ENCODE measurements at places on chromosomes 13 and 19.

DNA sequence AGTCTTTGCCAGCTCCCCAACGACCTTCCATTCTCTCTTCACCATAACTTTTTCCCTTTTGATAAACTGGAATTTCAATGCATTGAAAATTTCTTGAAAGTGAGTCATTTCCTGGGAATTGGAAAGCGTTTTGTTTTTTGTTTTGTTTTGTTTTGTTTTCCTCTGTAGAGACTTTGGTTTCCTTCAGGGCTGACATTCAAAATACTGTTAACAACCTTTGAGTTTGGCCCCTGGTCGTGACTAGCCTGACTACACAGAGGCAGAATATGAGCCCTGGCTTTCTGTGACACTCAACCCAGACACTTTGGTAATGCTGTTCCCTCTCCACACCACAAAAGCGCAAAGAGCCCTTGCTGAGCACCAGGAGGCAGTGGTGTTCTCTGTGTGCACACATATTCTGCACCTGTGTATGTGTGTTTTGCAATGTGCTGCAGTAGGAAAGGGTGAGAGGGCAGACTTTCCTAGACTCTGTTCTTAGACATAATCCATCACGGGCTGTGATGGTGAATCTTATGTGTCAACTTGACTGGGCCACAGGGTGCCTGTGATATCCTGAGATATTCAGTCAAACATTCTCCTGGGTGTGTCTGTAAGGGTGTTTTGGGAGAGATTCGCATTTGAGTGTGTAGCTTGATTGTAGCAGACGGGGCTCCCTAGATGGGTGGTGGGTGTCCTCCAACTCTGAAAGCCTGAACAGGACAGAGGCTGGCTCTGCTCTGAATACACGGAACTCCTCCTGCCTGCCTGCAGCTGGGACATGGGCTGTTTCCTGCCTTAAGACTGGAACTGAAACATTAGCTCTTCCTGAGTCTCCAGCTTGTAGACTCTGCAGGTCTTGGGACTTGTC, 29.5 kb upstream of the ANKRD10 start:
- peak; percentile 21 for DNase-seq

DNA sequence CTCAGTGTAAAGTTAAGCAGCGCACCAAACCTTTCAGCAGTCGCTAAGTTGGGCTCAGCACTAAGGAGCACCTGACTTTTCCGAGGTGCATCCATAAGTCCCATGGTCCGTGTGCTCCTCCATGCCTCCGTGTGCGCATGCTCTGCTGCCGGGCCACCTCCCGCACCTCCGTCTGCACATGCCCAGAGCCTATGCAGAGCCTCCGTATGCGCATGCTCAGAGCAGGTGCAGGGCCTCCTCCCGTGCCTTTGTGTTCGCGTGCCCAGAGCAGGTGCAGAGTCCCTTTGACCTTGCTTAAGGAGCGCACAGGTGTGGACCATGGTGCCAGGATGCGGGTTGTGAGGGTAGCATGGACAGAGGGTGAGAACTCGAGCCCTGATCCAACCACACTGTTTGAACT, 46.0 kb downstream of the ATP11A start:
- no peak for DNase-seq

- DNase-seq = no peak
These were observed 1014.3 kb downstream of the SLITRK5 start for GRCh38 chr13:88685459-88685858.

DNA sequence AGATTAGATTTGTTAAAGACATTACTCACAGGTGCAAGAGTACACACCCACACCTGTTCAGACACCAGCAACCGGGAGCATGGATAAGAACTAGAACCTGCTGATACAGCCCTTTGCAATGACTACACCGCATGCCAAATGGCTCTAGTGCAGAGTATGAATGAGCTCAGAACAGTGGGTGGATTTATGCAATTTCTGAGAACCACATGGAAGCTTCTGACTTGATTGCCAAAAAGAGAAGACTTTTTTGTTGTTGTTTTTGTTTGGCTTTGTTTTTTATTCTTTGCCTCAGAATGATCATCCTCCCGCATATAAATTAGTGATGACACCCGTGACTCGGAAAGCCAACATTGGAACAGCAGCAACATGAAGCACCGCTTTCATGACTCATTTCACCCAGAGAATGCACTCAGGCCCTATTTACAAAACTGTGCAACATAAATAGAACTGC, 77.4 kb upstream of the LRCH1 start:
- no peak for DNase-seq

GRCh38 chr19:28184997-28185396, 1028.0 kb downstream of the UQCRFS1 start:
- no peak for DNase-seq

DNA sequence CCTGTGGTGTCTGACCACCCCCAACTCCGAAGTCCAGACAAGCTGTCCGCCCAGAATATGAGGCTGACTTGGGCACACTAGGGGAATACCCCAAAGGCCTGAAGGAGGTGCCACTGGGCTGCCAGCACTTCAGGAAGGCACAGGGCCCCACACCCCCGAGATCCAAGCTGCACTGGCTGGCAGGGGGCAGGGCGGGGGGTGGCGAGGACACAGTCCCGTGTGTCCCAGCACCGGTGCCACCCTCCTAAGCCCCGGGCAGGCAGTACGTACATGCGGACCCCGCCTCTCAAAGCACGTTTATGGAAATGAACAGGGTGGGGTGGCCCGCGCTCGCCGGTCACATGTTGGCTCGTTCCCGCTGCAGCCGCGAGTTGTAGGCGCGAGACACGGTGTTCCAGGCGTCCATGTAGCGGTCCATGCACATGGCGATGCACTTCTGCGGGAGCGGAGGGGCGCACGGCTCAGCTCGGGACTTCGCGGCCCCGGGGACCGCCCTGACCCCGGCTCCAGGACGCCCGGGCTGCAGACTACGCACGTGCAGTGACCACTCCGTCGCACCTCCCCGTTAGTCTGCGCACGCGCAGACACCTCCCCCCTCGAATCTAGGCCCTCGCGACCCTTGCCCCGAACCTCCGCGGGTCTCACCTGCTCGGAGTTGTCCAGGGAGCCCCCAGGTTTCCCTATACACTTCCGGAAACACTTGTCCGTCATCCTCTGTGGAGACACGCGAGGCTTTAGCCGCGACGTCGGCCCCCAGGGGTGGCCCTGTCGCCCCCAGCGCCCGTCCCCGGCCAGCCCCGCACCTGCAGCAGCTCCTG, 566 bp downstream of the TIMM13 start:
- peak; percentile 70 for DNase-seq

- no peak for DNase-seq
These were observed 399.0 kb downstream of the DCT start for GRCh38 chr13:94080527-94080926.

DNA sequence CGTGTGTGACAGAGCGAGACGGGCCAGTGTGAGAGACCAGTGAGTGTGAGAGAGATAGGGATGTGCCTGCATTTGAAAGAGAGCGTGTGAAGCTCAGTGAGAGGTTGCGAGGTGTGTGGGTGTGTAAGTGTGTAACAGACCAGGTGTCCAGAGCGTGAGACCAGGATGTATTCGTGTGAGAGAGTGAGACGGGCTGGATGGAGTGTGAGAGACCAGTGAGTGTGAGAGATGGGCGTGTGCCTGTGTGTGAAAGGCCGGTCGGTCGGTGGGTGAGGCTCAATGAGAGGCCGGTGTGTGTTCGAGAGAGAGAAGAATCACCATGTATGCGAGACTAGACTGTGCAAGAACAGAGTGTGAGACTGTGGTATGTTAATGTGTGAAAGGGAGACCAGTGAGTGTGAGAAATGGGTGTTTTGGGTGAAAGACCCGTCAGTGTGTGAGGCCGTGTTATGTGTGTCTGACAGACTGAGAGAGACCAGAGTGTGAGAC, 679 bp downstream of the ZNF471 start:
- DNase-seq = no peak

GRCh38 chr19:51450730-51451307, 7.4 kb downstream of the SIGLEC8 start:
- no peak for DNase-seq

- DNase-seq = no peak
These were observed 104.2 kb downstream of the HSPH1 start for GRCh38 chr13:31057403-31058033.

- no peak for DNase-seq
These were observed 13.1 kb downstream of the IGFL3 start for GRCh38 chr19:46111376-46111775.

GRCh38 chr13:101514695-101515275, 62.3 kb downstream of the ITGBL1 start:
- peak; percentile 8 for DNase-seq

DNA sequence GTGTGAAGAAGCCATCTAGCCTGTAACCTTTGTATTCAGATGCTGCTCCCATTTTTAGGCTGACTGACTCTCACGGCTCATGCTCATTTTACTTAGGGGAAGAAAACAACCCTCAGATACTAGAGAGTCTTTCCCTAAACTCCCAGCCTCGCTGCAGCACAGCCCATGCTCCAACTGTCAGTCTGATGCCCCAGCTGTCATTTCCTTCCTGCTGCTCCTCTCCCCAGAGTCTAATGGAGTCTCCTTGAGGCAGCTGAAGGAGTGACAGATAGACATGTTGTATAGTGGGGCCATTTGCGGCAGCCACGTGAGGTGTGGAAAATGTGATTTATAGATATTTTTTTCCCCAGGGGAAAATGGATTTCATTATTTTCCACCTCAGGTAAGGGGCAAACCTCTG, 59.2 kb upstream of the OLFM4 start:
- no peak for DNase-seq

DNA sequence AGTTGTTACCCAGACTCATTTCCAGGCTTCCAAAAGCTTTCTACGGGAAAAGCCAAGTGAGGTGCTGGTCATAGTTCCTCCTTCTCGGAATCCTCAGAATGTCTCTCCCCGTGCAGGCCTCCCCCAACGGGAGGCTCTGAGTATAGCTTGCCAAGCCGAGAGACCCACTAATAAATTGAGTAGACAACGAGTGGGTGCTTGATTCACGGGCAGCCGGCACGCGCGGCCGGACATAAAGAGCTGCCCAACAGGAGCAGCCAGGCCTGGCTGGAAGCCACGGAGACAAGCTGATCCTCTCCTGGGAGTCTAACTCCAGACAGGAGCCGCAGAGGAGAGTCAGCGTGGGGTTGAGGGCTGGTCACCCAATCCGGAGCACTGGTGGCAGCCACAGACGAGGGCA, 43.4 kb upstream of the MEDAG start:
- peak; percentile 28 for DNase-seq

GRCh38 chr13:80603351-80603750, 262.4 kb upstream of the SPRY2 start:
- DNase-seq = no peak

- DNase-seq = peak; percentile 1
These were observed 52.4 kb downstream of the ZNF676 start for GRCh38 chr19:22144394-22144793.
